ENCODE measurements at places on chromosomes 16 and 17.

DNA sequence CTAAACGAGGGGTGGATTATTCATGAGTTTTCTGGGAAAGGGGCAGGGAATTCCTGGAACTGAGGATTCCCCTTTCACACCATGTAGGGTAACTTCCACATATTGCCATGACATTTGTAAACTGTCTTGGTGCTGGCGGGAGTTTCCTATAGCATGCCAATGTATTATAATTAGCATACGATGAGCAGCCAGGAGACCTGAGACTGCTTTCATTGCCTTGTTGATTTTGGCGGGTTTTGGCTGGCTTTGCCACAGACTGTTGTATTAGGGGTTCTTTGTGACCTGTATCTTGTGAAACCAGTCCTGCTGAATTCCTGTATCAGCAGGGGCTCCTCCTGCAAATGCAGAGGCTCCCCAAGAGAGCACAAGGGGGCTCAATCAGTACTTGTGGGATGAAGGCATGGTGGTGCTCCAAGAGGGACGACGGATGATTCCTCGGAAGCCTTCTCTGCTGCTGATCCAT, 104.4 kb upstream of the CACNG5 start:
- DNase-seq, result peak; percentile 33

DNA sequence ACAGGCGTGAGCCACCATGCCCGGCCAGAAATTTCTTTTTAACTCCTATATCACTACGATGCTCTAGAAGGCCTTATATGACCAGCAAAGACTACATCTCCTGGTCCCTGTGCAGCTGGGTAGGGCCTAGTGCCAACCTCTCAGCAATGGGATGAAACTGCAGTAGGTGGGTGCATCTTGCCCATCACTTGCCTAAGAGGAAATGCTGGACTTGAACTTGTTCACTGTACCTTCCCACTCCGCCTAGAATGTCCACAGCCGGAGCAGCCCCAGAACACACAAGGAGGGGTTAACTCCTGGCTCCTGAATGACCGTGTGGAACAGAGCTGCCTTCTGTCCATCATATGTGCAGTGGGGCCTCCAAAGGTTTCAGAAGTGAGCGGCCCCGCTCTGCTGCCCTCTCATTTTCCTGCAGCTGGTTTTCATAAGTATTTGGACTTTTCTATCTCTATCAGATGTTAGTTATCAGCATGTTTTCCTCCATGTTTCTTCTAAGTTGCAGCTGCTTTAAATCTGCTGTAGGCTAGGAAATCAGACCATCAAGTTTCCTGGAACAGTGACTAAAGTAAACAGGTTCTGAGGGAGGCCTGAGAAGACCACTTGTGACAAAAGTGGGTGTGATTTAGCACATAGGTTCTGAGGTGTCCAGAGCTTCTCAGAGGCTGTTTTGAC, 52.5 kb downstream of the WSB1 start:
- no peak for DNase-seq

DNA sequence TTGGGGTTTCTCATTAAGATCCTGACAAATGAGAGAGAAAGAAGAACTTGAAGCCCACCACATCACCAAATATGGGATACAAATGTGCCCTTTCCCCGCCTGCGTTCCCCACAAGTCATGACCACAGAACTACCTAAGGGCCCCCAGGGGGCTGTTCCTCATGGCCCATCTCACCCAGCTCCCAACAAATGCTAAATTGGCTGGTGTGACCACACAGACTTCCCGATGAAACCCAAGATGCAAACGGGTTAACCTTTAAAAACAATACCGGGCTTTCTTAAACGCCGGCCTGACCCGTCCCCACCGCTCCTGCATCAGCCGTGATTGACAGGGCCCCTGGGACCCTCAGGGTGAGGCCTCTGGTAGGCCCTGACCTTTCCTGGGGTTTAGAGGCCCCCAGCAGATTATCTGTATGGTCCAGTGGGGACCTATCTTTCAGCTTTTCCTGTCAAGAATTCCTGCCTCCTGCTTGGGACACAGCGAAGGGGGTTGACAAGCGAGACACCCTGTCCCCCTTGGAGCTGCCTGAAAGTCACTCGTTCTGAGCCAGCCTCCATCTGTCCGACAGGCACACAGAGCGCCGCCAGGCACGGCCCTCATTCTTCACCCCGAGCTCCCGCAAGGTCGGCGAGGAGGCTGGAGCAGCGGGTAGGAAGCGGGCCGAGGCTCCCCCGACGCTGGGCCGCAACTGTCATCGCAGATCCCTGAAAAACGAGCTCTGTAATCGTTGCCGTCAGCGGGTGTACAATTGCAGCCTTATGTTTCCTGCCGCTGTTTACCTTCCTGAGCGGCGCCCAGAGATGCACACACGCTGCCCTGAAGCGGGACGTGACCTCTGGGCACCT, 300.1 kb downstream of the FOXL1 start:
- no peak for DNase-seq

DNA sequence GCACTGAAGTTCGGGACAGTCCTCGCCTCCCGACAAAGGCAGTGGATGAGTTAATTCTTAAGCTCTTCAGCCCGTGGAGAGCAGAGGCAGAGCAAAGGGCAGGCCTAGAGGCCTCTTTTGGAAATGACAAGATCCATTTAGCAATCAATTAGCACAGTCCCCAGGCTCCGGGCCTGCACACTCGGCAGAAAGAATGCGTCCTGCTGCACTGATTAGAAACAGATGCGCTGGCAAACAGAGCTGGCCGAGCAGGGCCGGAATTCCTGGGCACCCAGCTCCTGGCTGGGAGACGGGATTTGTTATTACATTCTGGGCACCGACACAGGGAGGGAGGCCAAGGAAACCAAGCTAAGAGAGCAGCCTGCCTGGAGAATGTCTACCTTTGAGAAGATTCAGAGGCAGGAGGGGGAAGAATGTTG, 162.9 kb downstream of the COPRS start:
- peak; percentile 94 for DNase-seq

DNA sequence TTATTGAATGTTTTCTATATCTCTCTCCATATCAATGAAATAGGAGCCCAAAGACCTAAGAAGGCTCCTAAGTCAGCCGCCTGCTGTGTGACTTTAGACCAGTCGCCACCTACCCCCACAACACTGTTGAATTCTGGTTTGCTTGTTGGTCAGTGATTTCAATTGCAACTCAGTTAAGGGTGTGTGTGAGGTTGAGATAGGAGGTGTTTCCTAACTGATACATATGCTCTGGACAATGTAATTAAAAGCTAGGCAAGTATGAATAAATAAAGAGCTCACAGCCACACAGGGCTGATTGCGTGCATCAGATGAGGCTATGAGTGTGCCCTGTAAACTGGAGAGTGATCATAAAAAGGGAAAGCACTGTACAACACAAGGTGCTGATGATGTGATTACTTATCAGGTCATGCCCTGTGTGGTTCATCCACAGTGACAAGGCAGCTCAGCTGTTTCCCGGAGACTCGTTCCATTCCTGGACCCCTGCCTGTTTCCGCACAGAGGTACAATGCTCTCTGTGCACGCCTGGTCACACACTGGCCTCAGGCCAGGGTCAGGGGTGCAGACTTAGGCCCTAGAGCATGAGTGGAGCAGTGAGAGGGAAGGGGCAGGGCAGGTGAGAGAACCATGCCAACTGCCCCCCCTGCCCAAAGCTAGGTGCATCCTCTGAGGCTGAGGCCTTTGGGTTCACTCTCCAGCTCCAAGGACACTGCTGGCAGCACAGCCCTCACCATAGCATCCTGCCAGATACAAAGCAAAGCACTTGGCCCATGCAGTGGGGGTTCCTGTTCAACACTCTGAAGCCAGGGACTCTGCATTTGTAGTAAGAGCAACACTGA, 3.3 kb upstream of the KRT35 start:
- no peak for DNase-seq
